Spinal cord (tissue), 10 donors: ENCODE measurements at places on chromosomes 3 and 15.

GRCh38 chr3:40022297-40022827, 213.0 kb downstream of the MYRIP start:
- no peak for DNase-seq

GRCh38 chr3:99678023-99678422, 39.6 kb downstream of the COL8A1 start:
- DNase-seq, result no peak

GRCh38 chr3:44226573-44226972, 15.1 kb upstream of the TOPAZ1 start:
- DNase-seq, result peak; percentile 25

DNA sequence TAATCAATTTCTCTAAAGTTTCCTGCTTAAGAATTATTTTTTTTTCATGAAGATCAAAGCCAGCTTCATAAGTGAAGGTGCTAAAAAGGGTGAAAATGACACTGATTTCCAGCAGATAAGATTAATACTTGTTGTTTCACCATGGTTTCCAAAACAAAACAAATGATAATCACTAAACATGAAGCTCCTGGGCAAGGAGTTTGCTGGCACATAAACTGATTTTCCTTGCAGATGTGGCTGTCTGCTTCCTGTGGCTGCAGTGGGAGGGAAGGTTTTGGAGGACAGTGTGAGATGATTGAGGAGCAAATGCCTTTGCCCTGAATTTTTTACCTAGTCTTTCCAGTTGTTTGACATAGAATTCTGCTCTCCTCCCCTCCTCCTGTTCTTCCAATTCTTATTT, 228.8 kb downstream of the DIPK2A start:
- no peak for DNase-seq

DNA sequence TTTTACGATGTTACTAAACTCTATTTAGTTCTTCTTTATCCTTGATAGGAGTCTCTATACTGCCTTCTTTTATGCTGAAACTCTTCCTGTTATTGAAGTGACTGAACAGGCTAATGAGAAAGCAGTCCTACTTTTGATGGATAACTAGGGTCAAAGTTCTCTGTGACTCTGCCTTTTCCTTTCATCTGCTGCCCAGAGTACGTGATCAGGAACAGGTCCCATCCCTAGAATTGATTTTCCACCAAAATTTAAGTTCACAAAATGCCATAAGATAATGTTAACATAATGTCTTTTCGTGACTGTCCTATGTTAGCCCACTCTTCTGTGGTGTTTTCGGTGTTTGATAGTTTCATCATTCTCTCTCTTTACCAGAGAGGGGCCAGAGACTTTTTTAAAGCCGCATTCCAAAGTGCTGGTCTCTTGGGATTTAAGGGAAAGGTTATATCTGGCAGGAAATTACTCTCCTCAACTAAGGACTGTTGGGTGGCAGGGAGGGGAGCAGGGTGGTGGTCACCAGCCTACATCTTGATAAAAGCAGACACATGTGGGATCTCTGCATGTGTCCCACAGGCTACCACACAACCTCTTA, 50.3 kb upstream of the PLXND1 start:
- no peak for DNase-seq

DNA sequence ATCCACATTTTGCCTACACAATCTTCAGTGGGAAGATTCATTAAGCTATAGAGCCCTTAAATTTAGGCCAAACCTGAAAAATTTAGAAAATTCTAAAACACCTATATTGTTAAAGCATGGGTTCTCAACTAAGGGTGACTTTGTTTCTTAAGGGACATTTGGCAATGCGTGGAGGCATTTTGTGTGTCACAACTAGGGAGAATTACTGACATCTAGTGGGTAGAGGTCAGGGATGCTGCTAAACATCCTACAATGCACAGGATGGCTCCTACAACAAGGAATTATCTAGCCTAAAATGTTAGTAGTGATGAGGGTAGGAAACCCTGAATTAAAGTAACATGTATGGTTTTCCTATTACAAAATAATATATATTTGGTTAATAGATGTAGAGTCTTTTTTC, 55.8 kb downstream of the TBC1D5 start:
- no peak for DNase-seq

GRCh38 chr3:50491023-50491422, 12.4 kb downstream of the CACNA2D2 start:
- DNase-seq, result no peak

- DNase-seq, result no peak
These were observed 1.9 kb downstream of the ZNF80 start for GRCh38 chr3:114235431-114235830.

- DNase-seq, result no peak
These were observed 104.9 kb downstream of the TPRG1 start for GRCh38 chr3:189276444-189277219.

GRCh38 chr3:169034401-169034800, 629.1 kb downstream of the MECOM start:
- no peak for DNase-seq

DNA sequence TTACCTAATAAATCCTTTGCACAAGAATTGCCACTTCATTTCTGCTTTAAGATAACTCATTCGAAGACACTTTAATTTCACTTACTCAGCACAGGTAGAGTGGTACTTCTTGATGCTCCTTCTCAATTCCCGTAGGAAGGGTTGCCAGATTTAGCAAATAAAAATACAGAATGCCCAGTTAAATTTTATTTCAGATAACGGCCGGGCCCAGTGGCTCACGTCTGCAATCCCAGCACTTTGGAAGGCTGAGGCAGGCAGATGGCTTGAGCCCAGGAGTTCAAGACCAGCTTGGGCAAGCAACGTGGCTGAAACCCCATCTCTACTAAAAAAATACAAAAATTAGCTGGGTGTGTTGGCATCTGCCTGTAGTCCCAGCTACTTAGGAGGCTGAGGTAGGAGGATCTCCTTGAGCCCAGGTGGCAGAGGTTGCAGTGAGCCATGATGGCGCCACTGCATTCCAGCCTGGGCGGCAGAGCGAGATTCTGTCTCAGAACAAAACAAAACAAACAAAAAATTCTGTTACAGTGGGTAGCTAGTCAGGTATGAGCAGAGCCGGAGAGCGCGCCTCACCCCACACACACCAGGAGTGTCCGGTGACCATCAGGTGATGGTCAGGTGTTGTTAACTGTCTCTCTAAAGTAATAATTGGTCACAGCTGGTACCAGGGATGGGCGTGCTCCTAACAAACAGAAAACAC, 92.8 kb downstream of the DNAH12 start:
- no peak for DNase-seq

GRCh38 chr15:70318594-70319465, 221.1 kb upstream of the TLE3 start:
- DNase-seq, result no peak

DNA sequence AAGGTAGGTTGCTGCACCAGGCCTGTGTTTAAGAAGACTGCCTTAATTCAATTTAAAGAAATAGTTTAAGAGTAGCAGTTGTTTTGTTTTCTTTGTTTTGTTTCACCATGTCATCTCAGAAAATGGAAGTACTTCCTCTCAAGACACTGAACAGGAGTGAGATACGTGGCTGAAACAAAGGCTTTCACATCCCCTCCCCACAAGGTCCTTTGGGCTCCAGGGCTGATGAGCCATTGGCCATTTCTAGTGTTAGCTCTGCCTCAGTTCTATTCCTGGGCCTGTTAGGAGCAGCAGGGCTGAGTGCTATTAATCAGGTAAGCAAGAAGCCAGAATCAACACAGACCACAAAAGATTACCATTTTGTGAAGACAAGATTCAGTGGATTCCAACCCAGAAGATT, 132.8 kb downstream of the KCNAB1 start:
- DNase-seq, result no peak

- no peak for DNase-seq
These were observed 57.1 kb upstream of the GK5 start for GRCh38 chr3:142282503-142282902.

DNA sequence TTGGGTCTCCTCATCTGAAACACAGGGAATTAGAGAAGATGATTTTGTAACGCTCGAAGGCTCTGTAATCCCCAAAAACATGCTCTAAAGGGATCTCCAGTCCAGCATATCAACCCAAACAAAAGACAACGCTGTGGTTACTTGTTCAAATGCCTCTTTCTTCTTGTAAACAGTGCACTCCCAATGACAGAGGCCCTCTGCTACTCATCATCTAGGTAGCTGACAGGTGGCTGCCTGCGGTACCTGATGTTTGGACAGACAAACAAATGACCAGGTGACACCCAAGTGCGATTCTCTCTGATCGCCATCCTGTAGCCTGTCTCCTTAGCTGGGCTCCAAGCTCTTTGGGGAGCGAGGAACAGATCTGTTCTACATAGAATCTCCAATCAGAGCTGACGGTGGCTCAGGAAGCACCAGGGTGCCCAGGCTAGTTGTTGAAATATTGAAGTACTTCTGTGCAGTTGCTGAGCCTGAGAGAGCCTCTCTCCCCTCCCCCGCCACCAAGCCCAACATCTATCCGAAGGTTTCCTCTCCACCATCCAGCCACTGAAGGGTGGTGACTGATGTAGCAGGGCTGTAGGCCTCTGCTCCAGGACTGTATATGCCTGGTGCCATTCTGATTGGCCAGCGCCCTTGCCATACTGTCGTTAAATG, 238.7 kb downstream of the XXYLT1 start:
- no peak for DNase-seq

DNA sequence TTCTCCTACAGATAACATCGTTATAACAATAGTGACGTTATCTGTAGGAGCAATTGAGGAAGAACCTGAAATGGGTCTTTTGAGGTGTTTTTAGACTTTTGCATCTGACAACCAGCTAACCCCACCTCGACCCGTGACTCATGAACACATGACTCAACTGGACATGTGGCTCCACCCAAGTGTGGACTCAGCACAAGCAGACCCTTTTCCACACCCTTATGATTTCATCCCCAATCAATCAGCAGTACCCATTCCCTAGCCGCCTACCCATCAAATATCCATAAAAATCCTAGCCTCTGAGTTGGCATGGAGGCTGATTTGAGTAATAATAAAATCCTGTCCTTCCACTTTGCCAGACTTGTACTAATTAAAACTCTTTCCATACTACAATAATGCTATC, 255.4 kb downstream of the ARPP21 start:
- no peak for DNase-seq

GRCh38 chr3:54073386-54073785, 49.0 kb upstream of the CACNA2D3 start:
- no peak for DNase-seq

GRCh38 chr15:29935296-29936004, 113.2 kb upstream of the TJP1 start:
- DNase-seq, result no peak
